ENCODE measurements at places on chromosomes 7 and 10.
A peak's percentile ranks its signal among the peaks of the same experiment; 100 is the strongest.

- DNase-seq, result no peak
Observed at GRCh38 chr10:128526791-128527375, 400.7 kb upstream of the MKI67 start.

DNA sequence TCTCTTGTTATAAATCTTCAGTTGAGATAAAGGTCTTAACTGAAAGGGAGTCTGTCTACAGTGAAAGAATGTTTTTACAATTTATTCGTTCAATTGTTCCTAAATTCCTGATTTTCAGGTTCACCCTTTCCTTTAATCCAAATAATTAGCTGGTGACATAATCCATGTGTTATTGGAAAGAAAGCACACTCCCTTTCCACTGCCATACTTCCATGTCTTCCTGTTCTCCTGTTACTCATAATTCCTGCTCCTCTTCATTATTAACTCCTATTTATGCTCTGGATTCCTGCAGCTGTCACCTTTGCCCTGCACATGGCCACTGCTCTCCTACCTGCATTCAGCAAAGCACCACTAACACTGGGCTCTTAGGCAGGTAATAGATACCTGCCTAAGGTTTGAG lies 40.0 kb upstream of the FAM3C start:
- no peak for DNase-seq

DNA sequence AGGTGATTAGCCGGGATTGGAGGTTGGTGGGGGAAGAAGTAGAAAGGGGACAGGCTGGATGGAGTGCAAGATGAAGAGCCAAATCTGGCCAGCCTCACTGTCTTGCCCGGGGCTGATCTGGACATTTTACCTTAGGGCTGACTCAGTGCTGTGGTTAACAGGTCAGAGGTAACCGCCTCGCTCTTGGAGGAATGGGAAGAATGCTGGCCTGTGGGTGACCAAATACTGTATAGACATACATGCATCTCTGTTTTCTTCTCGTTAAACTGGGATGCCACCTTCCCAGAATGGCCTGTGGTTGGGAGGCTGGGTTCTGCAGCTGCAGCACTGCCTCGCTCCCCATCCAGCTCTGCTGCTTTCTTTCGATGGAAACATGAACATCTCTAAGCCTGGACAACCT lies 120.0 kb downstream of the SEC23IP start:
- DNase-seq, result no peak

DNA sequence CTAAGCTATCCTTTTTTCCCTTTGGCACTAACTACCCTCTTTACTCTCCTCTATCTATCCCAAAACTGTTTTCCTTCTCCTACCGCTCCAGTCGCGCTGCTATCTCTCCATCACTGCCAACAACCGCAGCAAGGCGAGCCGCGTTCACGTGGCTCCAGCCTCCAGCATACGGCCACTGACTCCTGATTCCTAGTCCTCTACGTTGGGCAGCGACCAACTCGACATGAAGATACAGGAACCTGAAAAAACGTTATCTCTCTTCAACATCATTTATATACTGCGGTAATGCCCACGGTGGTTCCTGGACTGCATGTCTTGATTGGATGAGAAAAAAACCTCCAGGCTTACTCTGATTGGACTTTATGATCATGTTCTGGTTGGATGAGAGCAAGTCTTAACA lies 129.5 kb downstream of the ZNF716 start:
- no peak for DNase-seq

DNA sequence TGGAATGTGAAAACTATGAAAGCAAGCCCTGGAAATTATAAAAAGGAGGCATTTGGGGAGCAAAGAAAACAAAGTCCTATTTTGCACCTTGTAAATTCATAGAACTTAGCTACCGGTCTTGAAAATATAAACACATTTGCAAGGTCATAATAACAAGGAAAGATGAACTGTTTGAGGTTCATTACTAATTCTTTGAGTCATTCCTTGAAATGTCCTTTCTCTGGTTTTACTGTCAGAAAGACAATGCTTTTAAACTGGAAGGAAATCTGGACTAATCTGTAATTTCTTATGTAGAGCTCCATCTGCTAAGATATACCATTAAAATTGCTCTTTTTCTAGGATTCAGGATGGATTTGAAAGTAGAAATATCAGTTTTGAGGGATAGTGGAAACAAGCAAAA lies 1.4 kb downstream of the ERLIN1 start:
- DNase-seq, result no peak

DNA sequence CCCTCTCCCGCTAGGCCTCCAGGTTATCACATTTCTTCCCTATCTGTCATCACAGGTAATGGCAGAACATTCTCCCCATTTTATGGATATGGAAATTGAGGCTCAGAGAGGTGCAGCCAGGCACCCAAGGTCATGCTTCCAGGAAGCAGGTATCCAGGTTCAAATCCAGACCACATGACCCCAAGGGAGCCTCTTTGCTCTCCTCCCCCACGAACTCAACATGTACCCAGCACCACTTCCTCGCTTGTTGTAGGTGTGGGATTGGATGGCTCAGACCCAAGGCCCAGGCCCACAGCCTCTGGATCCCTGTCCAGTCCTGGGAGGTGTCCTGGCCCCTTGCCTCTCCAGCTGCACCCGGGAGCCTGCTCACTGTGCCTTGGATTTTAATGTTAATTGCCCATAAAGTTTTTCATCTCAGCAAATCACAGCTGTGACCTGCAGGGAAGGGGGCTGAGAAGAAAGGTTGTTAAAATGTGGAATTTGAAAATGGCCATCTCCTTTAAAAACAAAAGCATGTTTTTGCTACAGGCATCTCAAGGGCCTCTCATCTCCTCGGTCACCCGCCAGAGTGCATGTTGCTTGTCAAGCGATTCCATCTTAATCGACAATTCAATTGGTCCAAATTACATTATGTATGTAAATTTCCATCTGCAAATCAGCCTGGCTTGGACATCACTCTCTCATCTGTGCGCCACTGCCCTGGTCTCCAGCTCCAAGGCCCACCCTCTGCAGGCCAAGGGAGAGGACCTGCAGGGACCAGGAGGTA lies 205.4 kb upstream of the ZMIZ1 start:
- no peak for DNase-seq

DNA sequence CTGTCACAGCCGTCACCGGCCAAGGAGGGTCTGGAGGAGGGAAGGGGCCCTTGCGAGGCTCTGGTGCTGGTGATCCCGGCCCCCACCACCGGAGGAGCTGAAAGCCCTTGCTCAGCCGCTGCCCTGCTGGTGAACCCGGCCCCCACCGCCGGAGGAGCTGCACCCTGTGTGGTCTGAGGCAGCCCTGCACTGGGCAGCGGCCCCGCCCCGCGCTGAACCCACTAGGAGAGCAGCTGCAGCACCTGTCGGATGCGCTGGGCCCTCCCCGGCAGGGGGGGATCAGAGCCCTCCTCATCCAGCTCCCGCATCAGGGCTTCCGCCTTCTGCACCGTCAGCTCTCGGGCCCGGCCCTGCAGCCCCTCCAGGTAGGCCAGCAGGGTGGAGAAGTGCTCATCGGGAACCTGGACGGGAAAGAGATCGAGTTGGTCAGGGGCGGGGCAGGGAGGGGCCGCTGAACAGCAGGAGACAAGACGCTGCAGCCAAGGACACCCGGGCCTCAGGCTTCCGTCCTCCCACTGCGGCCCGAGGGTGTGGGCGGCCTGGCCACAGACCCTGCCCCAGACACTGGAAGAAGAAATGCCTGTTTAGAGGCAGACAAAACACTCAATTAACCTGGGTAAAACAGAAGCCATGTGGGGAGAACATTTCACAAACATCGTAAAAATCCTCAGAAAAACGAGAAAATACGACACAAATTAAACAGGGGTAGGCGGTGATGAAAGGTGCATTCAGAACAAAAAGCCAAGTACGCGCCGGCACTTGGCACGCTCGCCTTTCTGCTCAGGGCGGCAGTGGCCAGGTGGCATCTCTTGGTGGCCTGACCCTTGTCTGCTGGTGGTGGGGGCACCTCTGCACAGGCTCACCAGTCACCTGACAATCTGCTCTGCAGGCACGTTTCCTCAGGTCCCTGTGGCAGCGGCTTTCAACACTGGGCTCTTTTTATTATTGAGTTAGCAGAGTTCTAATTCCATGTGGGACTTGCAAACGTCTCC lies 14.7 kb downstream of the CYP2W1 start:
- peak; percentile 40 for DNase-seq

DNA sequence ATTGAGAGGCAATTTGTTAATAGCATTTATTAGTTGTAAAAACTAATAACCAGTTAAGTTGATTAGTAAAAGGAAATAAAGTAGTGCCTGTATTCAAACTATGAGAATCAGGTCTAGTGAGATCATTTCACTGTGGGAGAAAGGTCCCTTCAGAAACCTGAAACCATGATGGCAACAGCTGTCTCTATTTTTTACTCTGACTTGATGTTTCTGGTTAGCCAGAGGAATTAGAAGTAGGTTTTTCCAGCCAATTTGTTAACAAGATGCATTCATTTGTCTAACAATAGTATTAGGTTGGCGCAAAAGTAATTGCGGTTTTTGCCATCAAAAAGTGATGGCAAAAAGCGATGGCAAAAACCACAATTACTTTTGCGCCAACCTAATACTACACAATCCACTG lies 272.2 kb upstream of the YAE1 start:
- DNase-seq, result no peak

- DNase-seq, result no peak
Observed at GRCh38 chr7:47480576-47481538, 101.1 kb downstream of the TNS3 start.

DNA sequence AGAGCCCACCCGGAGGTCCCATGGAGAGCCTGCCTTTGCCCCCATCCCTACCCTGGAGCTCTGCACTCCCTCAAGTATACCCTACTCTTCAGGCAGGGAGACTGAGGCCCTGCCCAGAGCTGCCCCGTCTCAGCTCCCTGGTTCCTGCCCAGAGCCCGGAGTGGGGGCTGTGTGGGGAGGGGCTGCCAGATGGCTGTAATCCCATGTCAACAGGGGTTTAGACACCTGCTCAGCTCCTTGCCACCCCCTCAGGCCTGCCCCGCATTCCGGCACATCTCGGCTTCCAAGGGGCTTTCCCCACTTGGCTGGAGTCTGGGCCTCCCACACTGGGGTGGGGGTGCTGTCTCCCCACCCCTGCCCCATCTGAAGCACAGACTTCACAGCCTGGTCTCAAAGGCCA lies 20.9 kb upstream of the LFNG start:
- no peak for DNase-seq

DNA sequence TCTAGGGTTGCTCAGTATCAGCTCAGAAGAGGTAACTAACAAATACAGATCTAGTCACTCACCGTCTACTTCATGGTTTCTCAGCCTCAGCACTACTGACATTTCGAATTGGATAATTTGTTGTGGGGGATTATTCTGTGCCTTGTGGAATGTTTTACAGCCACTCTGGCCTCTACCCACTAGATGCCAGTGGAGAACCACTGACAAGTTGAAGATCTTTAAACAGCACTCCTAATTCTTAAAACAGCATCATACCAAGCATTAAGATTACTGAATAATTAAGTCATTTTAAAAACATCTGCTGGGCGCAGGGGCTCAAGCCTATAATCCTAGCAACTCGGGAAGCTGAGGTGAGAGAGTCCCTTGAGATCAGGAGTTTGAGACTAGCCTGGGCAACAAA lies 82.6 kb downstream of the UPF2 start:
- DNase-seq, result no peak

DNA sequence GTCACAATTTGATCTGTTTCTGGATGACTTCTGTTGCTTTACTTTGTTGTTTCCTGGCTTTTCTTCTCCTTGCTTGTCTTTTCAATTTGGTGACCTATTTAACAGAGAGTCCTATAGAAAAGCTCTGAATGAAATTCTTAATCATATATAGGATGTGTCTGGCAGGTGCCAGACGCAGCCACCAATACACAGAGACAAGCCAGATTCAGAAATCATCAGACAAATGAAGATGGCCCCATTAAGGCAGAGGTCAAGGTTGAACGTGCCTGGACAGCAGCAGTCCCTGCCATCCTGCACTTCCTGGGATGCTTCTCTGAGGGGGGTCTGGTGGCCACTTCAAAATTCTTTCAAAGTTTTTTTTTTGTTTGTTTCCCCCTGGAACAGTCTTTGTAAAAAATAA lies 846.7 kb upstream of the COBL start:
- DNase-seq, result no peak

- DNase-seq, result no peak
Observed at GRCh38 chr10:129568583-129569344, 101.7 kb downstream of the MGMT start.

DNA sequence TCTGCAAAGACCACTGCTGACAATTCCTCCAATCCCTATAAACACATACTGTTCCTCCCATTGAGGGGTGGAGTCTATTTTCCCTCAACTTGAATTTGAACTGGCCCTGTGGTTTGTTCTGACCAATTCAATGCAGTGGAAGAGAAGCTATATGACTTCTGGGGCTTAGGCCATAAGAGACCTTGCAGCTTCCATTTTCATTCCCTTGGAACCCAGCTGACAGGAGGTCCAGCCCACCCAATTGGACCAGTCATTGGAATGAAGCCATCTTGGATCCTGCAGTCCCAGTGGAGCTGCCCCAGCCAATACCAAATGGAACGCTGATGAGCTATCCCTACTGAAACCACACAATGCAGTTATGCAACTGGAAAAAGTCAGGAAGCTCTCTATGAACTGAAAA lies 8.9 kb upstream of the TMED4 start:
- no peak for DNase-seq

DNA sequence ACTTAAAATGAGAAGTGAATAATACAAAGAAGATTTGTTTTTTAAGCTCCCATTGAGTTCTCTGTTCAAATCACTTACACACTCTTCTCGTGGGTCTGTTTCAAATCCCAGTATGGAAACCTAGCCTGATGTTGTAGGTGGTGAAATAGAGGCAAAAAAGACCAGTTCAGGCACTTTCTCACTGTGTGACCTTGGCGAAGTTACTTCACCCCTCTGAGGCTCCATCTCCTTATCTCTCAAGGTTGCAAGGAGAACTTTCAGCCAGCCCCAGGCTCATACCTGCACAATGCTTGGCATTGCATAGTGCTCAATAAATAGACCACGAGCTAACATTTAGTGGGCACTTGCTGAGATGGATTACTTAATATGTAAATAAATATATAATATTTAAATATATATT lies 90.1 kb downstream of the PRLHR start:
- DNase-seq, result no peak

GRCh38 chr10:43262902-43263466 lies 3.9 kb downstream of the RASGEF1A start:
- no peak for DNase-seq

- no peak for DNase-seq
Observed at GRCh38 chr7:70259502-70259901, 661.2 kb downstream of the AUTS2 start.

DNA sequence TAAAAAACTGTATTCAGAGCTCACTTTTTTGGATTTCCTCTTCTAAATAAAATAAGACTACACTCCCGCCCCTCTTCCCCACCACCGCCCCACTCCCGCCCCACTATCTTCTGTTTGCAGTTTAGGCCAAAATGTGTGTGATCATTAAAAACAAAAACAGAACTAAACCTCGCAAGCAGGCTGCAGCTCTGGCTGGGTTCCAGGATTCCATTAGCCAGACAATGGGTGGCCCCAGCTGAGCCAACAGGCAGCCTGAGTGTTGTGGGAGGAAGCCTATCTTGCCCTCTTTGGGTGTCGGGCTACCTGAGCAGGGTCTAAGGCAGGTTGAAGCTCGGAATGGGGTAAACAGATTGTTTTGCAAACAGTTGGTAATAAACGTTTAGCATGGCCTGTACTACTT lies 41.7 kb downstream of the ARL4A start:
- peak; percentile 52 for DNase-seq

Data from NCI-H510A (cell line).